Progenitor cell of endocrine pancreas (in vitro differentiated cells): ENCODE measurements at places on chromosomes 6 and 20. TPM values are rescaled to one million over a fixed set of nuclear protein-coding genes. Genes with fewer than 3 reads are reported as not detected.

DNA sequence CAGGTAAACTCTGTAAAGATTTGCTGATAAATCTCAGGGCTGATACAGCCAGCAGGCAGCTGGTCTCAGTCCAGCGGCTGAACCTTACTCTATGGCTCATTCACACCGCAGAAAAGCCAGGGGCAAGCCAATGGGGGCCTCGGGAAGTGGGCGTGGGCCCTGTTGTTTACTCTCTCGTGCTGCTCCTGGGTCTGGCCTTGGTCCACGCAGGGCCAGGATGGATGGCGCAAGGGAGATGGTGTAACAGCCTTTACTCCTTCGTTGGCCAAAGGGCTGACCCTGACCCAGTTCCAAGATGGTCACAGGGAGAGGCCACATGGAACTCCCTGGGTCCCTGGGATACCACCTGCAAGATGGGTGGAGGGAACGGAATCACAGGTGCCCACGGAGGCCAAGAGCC lies 16.2 kb downstream of the KCNK17 start:
- no peak for DNase-seq

- no peak for DNase-seq
These were observed 579.8 kb upstream of the AGPAT4 start for GRCh38 chr6:161853657-161854056.

Gene SEMG1
- not detected in 2 replicates for total RNA-seq

Gene SAMD3
- 0.69 and 1.0 TPM in 2 replicates for total RNA-seq

DNA sequence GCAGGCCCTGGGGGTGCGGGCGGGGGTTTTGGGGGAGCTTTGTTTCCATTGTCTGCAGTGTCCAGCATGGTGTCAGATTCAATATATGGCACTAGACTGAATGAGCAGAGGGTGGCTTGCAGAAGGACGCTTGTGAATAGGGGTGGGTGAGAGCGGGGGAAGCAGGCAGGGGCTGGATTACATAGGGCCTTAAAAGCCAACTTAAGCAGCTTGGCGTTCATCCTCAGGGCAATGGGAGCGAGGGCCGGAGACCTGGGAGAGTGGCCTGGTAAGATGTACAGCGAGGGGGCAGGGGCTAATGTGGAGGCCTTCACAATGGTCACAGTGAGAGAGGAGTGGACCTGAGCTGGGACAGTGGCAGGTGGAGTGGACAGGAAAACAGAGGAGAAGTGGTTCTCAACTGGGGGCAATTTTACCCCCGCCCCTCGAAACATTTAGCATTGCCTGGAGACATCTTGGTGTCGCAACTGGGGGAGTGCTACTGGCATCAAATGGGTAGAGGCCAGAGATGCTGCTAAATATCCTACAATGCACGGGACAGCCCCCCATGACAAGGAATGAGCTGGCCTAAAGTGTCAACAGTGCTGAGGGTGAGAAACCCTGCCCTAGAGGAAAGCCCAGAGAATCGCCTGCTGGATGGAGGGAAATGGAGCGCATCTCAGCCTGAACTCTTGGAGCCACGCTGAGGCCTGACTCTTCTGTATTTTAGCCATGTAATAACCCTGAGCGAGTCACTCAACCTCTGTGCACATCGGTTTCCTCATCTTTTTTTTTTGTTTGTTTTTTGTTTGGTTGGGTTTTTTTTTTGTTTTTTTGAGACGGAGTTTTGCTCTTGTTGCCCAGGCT lies 15.1 kb upstream of the BAK1 start:
- DNase-seq = no peak

DNA sequence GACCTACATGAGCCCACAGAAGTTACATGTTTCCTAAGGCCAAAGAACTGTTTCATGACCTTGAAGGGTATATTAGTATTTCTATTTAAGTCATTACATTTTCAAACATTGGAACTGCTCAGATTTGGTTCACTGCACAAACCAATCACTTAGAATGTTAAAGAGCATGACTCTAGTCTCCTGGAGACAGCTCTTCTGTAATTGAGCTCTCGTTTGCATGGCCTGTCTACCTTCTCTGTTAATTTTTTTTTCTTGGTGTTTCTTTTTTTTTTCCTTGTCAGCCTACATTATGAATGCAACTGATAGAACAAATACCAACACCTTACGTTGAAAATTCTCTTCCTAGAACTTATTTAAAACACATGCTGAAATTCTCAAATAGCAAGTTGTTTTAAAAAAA lies 860.2 kb upstream of the MAP3K7 start:
- DNase-seq = no peak

- DNase-seq = no peak
These were observed 21.5 kb upstream of the TMEM244 start for GRCh38 chr6:129882510-129883023.

Gene SLC13A3
- total RNA-seq = 2.9 and 5.0 TPM in 2 replicates

Gene RIMS4
- total RNA-seq = 6.3 and 8.2 TPM in 2 replicates

Gene ZNF165
- 9.7 TPM in 2 replicates for total RNA-seq

DNA sequence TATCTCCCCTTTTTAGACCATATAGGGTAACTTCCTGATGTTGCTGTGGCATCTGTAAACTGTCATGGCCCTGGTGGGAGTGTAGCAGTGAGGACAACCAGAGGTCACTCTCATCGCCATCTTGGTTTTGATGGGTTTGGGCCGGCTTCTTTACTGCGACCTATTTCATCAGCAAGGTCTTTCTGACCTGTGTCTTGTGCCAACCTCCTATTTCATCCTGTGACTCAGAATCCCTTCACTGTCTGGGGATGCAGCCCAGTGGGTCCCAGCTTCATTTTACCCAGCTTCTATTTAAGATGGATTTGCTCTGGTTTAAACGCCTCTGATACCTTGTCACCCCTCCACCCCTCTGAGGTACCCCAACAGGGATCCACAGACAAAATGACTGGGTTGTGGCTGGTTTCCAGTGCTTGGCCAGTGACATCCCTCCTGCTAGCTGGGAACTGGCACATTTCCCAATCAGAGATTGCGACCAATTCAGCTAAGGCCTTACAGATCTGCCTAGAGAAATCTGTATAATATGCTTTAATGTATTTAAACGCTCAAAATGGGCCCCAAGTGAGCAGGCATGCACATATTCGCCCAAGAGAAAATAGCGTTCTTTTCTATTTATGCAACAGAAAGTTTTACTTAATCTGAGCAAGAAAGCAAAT lies 315.6 kb upstream of the QKI start:
- DNase-seq = no peak

Gene BEND6
- 0.46 and 0.64 TPM in 2 replicates for total RNA-seq

DNA sequence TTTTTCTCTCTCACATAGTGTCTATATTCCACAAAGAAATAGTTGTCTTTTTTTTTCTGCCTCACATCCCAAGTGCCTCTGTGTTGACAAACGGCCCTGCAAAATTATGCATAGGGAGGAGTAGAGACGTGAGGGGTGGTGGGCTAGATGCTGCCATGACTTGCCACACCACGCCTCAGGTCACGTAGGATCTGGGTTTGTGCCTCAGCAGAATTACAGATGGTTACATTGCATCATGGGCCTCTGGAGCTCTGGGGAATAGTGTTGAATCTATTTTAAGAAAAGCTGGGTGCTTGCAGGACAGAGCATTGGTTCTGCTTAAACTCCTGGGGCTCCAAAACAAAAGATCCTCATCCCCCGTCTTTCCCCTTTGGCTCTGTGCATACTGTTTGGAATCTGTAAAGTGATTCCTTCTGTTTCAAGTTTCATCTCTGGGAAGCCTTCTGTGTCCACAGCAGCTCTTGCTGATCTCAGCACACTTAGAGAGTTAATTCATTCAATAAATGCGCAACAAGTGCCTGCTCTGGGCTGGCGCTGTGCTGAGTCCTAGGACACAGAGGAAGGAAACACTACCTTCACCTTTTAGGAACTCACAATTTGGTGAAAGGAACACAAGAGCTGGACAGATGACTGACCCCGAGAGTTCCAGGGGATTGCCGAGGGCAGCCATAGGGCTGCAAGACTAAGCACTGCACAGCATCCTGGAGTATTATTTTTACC lies 2.4 kb downstream of the FANCE start:
- no peak for DNase-seq

DNA sequence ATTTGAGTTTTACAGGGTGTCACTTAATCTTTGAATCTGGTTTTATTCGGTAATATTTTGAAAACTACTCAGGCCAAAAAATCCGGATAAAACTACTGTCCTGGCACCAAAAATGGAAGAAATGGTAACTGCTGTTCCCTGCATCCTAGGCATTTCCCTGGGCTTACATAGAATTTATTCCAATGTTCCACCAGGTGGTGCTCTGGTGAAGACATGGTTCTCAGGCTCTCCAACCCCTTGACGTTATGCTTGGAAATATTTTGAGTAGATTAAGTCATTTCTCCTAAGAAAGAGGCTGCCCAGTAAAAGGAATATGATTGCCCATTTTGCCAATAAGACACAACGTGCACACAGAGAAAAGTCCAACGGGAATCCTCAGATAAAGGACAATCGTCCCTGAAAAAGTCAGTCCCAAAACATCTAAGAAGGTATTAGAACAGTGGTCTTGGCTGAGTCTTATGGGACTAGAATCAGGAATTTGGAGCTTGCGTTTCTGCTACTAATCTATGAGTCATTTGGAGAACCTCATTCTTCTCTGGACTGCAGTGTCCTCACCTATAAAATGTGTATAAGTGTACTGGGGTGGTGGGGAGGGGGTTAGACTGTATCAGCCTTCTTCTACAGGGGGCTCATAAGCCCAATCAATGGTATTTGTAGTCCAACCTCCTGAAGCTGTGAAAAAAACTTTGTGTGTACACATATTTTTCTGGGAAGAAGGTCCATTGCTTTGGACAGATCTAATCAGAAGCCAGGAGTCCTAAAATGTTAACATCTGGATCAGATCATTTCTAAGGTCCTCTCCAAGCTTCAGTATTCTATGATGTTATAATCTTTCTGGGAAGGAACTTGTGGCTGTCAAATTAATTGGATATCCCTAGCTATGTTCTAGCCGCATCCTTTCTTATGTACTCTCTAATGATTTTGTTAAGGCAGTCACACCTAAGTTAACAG lies 131.0 kb upstream of the BMP2 start:
- no peak for DNase-seq

Gene MEI4
- total RNA-seq = 1.9 and 2.6 TPM in 2 replicates

- no peak for DNase-seq
These were observed 87.7 kb upstream of the BEND3 start for GRCh38 chr6:107202876-107203468.

DNA sequence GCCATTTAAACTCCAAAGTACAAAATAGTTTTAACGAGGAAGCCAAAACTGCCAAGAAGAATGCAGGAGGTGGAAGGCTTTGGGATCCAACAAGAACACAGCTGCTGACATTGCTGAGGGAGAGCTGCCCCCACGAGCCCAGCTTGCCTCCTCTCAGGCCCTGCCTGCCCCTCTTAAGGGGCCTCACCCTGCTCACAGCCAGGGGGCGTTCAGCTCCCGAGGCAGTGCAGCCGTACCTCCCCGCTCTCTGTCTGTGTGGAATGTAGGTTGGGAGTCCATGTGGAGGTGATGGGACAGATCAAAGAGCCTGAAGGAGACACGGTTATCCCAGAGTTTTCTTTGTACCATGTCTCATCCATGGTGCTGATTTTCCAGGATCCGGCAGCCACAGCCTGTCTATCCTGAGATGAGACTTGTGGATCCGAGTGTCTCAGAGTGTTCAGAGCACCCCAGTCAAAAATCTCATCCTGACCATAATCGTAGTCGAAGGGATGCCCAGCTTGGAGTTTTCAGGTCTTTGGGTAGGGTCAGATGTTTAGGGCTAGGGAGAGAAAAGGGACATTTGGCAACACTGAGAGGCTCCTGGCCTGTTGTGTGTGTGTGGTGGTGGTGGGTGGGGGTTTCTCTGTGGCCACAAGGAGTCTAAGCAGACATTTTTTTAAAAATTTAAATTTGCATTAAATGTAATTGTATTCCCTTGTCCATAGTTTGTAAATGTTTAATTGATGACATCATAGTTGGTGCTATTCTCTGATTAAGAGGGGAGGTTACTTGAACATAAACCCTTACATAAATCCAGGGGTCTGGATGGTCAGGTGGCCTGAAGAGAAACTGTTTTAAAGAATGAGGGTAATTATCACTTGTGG lies 111.4 kb upstream of the CLDN20 start:
- DNase-seq = no peak

Gene GPRC6A
- 0.11 TPM in 1 of 2 replicates, not detected in the other for total RNA-seq

DNA sequence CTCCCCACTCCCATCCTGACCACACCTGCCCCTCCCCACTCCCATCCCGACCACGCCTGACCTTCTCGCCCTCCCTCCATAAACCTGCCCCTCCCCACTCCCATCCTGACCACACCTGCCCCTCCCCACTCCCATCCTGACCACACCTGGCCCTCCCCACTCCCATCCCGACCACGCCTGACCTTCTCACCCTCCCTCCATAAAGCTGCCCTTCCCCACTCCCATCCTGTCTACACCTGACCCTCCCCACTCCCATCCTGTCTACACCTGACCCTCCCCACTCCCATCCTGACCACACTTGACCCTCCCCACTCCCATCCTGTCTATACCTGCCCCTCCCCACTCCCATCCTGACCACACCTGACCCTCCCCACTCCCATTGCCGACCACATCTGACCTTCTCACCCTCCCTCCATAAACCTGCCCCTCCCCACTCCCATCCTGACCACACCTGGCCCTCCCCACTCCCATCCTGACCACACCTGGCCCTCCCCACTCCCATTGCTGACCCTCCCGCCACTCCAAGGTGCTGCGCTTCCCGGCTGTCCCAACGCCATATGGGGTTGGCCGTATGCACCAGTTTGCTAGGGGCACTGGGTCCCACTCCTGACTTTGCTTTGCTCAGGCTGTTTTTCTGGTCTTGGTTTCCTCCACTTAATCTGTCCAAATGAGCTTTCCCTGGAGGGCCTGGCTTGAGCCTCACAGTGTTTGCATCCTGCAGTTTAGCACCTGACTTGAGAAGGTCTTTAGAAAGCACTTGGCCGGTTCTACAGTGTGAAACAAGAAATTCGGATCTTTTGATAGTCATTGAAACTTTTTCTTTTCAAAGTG lies 2.9 kb downstream of the KIF25 start:
- no peak for DNase-seq

- DNase-seq = no peak
These were observed 25.5 kb downstream of the DDO start for GRCh38 chr6:110389689-110390382.

DNA sequence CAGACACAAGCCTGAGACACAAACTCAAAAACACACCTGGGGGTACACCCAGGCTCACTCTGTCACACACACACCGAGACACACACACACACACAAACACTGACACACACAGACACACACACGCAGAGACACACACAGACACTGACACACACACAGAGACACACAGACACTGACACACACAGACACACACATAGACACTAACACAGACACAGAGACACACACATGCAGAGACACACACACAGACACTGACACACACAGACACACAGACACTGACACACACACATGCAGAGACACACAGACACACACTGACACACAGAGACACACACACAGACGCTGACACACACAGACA lies 14.4 kb upstream of the ABHD16B start:
- DNase-seq = no peak

GRCh38 chr20:51171141-51171540 lies 148.2 kb upstream of the KCNG1 start:
- DNase-seq = no peak

GRCh38 chr6:14511061-14511586 lies 393.6 kb downstream of the CD83 start:
- DNase-seq = no peak
